OCI-LY7 (cell line): ENCODE measurements at places on chromosomes 5 and 9. TPM values are rescaled to one million over a fixed set of nuclear protein-coding genes. Genes with fewer than 3 reads are reported as not detected.

DNA sequence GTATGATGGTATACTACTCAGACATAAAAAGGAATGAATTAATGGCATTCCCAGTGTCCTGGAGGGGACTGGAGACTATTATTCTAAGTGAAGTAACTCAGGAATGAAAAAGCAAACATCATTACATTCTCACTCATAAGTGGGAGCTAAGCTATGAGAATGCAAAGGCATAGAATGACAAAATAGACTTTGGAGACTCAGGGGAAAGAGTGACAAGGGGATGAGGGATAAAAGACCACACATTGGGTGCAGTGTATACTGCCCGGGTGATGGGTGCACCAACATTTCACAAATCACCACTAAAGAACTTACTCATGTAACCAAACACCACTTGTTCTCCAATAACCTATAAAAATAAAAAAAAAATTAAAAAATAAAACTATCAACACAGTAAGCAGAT lies 587.3 kb upstream of the RGMB start:
- DNase-seq = no peak

The KIF4B gene
- not detected in 2 replicates for total RNA-seq

The KLF9 gene
- 1.9 and 2.3 TPM in 2 replicates for total RNA-seq

DNA sequence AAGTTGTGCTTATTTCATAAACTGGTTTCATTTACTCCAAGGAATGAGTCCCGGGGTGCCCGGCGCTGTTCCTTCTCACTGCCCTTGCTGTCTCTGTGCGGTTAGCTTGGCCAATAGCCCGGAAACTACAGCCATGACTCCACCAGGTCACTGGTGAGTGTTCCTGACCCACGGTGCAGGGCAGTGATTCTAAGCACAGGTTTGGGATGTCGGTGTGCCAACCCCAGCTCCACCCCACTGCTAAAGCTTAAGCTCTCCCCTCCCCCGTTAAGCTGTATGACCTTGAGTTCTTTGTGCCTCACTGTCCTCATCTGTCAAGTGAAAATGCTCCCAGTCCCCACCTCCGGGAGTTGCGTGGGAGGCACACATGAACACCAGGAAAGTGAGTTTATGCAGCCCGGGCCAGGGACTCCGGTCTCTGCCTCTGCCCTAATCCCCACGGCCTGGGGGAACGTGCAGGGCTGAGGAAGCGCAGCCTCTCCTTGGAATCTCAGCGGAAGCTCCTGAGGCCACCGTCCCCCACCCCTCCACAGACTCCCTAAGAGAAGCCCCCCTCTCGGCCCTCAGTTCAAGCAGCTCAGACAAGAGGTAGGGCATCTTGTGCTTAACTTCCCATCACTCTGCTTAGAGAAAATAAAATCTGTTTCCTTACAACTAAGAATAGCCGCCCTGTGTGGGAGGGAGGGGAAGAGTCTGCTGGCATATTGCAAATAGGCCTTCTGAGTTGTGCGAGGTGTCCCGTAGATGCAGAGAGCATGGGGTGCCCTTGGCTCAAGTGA lies 92.0 kb upstream of the RAI14 start:
- no peak for DNase-seq

DNA sequence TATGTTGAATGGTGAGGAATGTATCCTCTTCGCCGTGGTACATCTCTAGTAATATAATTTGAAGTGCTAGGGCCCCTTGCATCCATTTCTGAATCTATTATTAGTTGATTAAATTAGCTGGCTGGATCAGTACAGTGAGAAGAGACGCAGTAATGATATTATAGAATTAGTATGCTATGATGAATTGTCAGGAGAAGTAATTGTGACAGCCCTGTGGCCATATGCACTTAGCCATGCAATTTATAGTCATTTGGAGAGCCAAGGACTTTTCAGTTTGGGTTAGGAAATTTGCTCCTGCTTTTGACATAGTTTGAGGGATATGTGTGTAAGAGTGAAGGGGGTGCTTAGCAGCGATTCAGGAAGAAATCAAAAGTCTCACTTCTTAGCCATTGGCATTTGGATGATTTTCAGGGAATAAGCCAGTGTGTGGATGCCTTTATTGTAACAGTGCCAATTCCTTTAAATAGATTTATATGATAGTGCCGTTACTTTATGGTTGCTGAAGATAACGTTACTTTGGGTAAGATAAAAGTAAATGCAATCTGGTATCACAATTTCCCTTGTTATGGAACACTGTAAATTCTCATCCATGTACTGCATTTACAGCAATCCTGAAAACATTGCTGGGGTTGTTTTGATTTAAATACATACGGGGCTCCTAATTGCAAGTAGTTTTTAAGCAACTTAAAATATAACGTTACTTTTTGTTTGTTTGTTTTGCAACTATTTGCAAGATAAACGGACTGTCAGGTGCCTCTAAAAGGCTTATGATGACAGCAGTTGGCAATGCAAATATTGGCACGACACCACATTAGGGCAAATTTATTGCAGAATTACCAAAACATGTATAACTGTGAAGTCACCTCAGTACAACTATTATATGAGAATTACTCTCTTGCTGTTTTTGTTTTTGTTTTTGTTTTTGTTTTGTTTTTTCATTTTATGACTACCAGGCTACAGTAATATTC lies 875.4 kb upstream of the WWC1 start:
- DNase-seq = no peak

The PRSS3 gene
- not detected in 2 replicates for total RNA-seq

- DNase-seq = no peak
These were observed 1.7 kb downstream of the SIL1 start for GRCh38 chr5:139196296-139196956.
